Activated CD4-positive, alpha-beta T cell treated with anti-CD3 and anti-CD28 coated beads, Interleukin-2, amount 10 ng/mL, durations not matched to agents 24 days and 14 days (primary cell): ENCODE measurements at places on chromosomes 16 and 17. TPM values are rescaled to one million over a fixed set of nuclear protein-coding genes. Genes with fewer than 3 reads are reported as not detected.
A peak's percentile ranks its signal among the peaks of the same experiment; 100 is the strongest.

Gene C17orf50
- not detected in 2 replicates for total RNA-seq

Gene NPIPA3
- 1.4 and 3.3 TPM in 2 replicates for total RNA-seq

Gene ZNF830
- 24.7 and 28.4 TPM in 2 replicates for total RNA-seq

Gene MPO
- total RNA-seq: not detected in 2 replicates

Gene RDM1
- total RNA-seq: 2.6 and 2.9 TPM in 2 replicates

Gene TRAP1
- total RNA-seq: 394 and 421 TPM in 2 replicates

Gene NACA2
- not detected in 2 replicates for total RNA-seq

Gene TP53TG3F
- total RNA-seq: not detected in 2 replicates

Gene PRR11
- total RNA-seq: 29.7 and 32.6 TPM in 2 replicates

Gene CA4
- total RNA-seq: not detected in 2 replicates

Gene ASGR2
- total RNA-seq: not detected in 2 replicates

GRCh38 chr16:22380529-22380928, 6.1 kb upstream of the CDR2 start:
- DNase-seq: no peak
- H3K27me3 ChIP-seq: peaks cover under 1% of the 10 kb centered on the region
- H3K4me1 ChIP-seq: peaks cover 12% of the 10 kb centered on the region
- no peak overlapping the region for H3K27ac ChIP-seq
- H3K36me3 ChIP-seq: peaks cover 8% of the 10 kb centered on the region

- no peak overlapping the region for H3K27ac ChIP-seq
- H3K4me1 ChIP-seq: no peaks in the 10 kb centered on the region
- peaks cover 1% of the 10 kb centered on the region for H3K27me3 ChIP-seq
- DNase-seq: no peak
Measured at GRCh38 chr16:81175325-81175891, 63.1 kb upstream of the BCO1 start.

GRCh38 chr17:39064374-39064773, 87.1 kb downstream of the PLXDC1 start:
- no peak overlapping the region for H3K4me3 ChIP-seq
- H3K36me3 ChIP-seq: no peaks in the 10 kb centered on the region
- H3K27ac ChIP-seq: no peak overlapping the region
- DNase-seq: no peak
- H3K4me1 ChIP-seq: peaks cover 9% of the 10 kb centered on the region

GRCh38 chr17:17921192-17922069, 50.8 kb downstream of the TOM1L2 start:
- H3K36me3 ChIP-seq: no peaks in the 10 kb centered on the region
- DNase-seq: no peak
- no peak overlapping the region for H3K27ac ChIP-seq
- no peaks in the 10 kb centered on the region for H3K27me3 ChIP-seq
- peaks cover 12% of the 10 kb centered on the region for H3K4me1 ChIP-seq

GRCh38 chr16:82655720-82656490, 29.1 kb downstream of the CDH13 start:
- H3K4me3 ChIP-seq: peak overlapping the region; percentile 75
- peak; percentile 70 for DNase-seq
- no peaks in the 10 kb centered on the region for H3K36me3 ChIP-seq

GRCh38 chr17:46191322-46192188, 1.7 kb downstream of the KANSL1 start:
- peak; percentile 82 for DNase-seq
- H3K27me3 ChIP-seq: no peaks in the 10 kb centered on the region
- peaks cover 54% of the 10 kb centered on the region for H3K4me1 ChIP-seq
- H3K36me3 ChIP-seq: peaks cover 11% of the 10 kb centered on the region
- H3K27ac ChIP-seq: peak overlapping the region; percentile 99
- H3K4me3 ChIP-seq: peak overlapping the region; percentile 97

DNA sequence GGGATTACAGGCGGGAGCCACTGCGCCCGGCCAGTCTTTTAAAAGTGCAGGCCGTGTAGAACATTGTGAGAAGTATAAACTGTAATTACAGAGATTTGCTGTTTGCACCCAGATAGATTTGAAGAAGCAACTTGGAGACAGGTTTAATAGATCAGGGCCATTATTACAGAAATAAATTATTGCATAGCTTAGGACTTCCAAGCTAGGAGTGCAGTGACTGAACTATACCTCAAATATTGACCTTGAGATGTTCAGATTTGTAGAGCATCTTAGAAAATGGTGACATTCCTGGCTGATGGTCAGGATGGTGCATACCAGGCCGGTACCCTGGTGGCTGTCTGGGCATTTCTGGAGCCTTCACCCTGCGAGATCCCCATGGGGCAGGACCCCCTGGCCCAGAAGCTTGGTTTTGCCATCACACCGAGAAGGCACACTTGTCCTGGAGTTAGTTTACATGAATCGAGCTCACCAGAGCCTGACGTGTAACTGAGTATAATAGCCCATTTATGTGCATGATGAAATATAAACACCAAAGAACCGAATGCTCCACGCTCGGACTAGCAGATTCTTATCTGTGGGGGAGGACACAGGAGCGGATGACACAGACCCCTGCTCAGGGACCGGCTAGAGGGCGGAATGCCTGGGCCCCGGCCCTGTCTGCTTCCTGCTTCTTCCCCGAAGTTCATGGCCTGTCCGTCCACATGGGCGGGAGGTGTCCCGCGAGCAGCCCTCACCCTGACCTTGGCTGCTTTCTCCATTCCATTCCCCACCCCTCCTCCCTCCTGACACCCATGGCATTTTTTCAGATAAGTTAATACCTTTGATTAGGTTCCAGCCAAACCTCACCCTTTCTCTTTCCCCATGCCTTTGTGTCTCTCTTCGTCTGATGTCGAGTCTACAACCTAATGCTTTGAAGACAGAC, 32.1 kb downstream of the CCDC40 start:
- H3K4me1 ChIP-seq: peaks cover 9% of the 10 kb centered on the region
- H3K4me3 ChIP-seq: no peak overlapping the region
- no peak overlapping the region for H3K27ac ChIP-seq
- DNase-seq: no peak
- no peaks in the 10 kb centered on the region for H3K36me3 ChIP-seq

- no peaks in the 10 kb centered on the region for H3K27me3 ChIP-seq
- H3K27ac ChIP-seq: no peak overlapping the region
- H3K36me3 ChIP-seq: peaks cover 20% of the 10 kb centered on the region
- no peaks in the 10 kb centered on the region for H3K4me1 ChIP-seq
Measured at GRCh38 chr17:37133136-37133535, 184.4 kb downstream of the AATF start.

GRCh38 chr16:67483150-67483549, at the start of gene AGRP:
Gene AGRP (minus strand): TSS chr16:67483547. CDS start chr16:67483398, 149 bp downstream.
- H3K4me3 ChIP-seq: peak within 1 kb of the TSS; percentile 100
- H3K27me3 ChIP-seq: no peaks in the 10 kb centered on the region
- peak within 1 kb of the TSS; percentile 97 for H3K27ac ChIP-seq
- H3K4me1 ChIP-seq: peaks cover 20% of the 10 kb centered on the region

GRCh38 chr17:59790910-59791309, 83.5 kb downstream of the VMP1 start:
- no peak overlapping the region for H3K4me3 ChIP-seq
- peak overlapping the region; percentile 79 for H3K27ac ChIP-seq
- peaks cover 37% of the 10 kb centered on the region for H3K4me1 ChIP-seq
- H3K27me3 ChIP-seq: no peaks in the 10 kb centered on the region
- H3K36me3 ChIP-seq: peaks cover 32% of the 10 kb centered on the region
- no peak for DNase-seq

GRCh38 chr17:55635253-55635914, 87.3 kb downstream of the TMEM100 start:
- DNase-seq: no peak
- no peak overlapping the region for H3K27ac ChIP-seq
- H3K4me3 ChIP-seq: no peak overlapping the region
- no peaks in the 10 kb centered on the region for H3K36me3 ChIP-seq
- peaks cover 14% of the 10 kb centered on the region for H3K27me3 ChIP-seq

DNA sequence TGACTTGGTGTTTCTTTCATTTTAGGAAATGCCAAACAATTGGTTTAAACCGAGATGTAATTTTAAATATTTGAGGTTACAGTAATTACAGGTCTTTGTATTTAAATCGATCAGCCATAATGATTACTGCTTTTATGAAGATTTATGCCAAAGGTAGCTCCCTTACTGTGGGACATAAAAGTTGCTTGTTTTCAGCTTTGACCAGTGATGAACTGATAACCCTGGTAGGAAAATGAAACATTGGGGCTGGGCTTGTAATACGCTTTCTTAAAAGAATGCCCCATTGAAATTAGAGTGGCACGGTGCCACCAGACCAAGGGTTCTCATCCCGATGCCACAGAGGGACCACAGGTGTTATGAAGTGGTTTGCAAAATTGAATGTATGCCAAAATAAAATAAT, 7.3 kb downstream of the TNRC6A start:
- no peaks in the 10 kb centered on the region for H3K27me3 ChIP-seq
- peaks cover 42% of the 10 kb centered on the region for H3K36me3 ChIP-seq
